HTR-8/SVneo (cell line): ENCODE measurements at places on chromosomes 7 and 10.

- no peak for DNase-seq
These were observed 30.8 kb downstream of the ZNF438 start for GRCh38 chr10:31000867-31001266.

DNA sequence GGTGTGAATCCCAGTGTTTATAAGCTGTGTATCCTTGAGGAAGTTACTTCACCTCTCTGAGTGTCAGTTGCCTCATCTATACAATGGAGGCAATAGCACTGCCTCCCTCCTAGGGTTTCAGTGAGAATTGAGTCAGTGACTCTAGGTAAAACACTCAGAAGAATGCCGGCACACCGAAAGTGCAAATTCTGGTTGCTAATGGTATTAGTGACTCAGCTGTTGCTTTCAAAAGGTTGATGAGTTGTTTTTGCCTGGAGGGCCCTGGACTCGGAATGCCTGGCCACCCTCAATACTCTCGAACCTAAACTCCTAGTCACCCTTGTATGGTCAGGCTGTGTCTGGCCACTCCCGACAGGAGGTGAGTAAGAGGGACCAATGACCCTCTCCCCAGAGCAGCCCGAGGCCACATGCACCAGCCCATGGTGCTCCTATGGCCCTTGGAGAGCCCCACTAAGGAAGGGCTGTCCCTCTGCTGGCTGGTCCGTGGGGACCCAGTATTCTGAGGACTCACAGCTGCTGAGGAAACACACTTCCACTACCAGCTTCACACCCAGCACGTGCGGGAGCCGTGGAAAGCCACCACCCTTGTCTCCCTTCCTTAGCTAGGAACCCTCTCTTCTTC lies 60.2 kb downstream of the CALML3 start:
- peak; percentile 67 for DNase-seq

- no peak for DNase-seq
These were observed 24.6 kb downstream of the ARHGAP22 start for GRCh38 chr10:48580236-48580635.

- DNase-seq: no peak
These were observed 104.8 kb downstream of the JAZF1 start for GRCh38 chr7:28075674-28076358.

GRCh38 chr10:61633665-61634064 lies 29.1 kb upstream of the CABCOCO1 start:
- no peak for DNase-seq

GRCh38 chr7:44072364-44073231 lies 7.2 kb upstream of the PGAM2 start:
- DNase-seq: peak; percentile 89

DNA sequence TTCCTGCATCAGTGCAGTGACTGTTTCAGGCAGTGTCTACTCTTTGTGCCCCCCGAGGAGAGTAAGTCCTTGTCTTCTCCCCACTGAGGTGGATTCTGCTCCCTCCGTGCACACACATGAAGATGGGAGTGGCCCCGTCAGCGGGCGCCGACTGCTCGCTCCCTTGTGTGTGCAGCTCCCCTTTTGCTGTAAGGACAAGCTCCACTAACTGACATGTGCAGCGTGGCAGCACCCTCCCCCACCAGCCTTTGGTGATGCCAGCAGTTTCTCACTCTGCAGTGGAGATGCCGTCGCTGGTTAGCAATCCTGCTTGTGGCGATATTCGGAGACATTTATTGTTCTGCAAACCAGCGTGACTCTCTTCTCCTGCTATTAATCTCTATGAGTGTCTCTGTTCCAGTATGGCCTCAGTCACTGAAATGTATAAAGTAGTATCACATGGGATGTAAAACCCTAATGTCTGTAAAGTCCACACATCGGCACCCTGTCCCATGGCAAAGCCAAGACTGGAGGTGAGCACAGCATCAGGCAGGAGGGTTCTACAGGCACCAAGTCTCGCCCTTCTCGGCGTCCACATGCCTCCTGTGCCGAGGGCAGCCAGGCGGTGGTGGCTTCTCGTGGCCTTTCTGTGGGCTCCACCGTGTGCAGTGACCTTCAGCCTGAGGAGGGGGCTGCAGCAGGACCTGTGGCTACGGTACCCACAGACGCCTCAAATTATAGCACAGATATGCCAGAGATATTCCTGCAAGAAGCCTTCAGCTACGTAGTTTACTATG lies 202.7 kb downstream of the EBF3 start:
- DNase-seq: no peak

DNA sequence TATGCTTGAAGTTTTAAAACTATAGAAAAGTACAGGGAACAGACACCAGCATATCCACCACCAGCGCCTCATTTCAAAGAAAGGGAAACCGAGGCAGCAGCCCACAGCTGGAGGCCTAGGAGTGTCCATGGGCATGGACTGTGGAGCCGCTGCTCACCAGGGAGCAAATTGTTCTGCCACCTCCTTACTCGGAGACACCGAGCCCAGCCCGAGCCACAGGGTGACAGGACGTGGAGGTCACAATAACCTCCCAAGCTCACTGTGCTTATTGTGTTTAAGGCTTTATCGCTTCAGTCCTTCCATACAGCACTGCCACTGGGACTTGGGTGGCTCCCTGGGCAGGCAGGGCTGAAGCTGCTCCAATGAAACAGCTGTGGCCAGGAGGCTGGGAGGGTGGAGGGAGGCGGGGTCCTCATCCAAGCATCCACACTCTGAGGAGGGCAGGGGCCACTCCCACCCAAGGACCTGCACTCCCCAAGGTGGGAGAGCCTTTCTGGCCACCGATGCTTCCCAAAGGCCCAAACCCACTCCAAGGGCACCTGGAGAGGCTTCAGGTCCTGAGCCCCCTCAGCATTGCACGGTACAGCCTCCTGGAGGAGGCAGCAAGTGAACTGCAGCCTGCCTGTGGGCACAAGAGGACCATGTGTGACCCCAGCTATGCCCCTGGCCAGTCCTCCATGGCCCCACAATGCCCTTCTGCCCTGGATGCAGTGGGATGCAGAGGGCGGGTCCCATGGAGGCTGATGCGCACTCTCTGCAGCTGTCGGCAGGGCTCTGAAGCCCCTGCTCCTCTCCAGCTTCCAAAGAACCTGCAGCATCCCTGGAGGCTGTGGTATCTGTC lies 38.7 kb upstream of the RET start:
- DNase-seq: no peak

- DNase-seq: no peak
These were observed 59.9 kb downstream of the CH25H start for GRCh38 chr10:89147256-89147655.

DNA sequence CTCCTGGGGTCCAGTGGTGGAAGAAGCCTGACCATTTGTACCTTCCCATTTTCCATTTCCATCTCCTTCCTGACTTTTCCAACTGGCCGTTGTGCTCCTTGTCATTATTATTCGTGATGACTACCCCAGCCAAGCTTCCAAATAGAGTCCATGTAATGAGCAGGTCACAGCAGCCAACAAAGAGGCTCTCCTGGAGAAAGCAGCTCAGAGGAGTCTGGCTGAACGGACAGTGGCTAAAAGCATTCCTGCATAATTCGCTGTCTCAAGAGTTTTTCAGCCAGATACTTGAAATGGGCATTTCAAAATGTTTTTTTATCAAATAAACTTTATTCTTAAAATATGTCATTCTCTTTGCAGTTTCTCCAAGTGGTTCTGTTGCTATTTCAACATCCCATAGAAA lies 458.6 kb downstream of the INHBA start:
- no peak for DNase-seq

DNA sequence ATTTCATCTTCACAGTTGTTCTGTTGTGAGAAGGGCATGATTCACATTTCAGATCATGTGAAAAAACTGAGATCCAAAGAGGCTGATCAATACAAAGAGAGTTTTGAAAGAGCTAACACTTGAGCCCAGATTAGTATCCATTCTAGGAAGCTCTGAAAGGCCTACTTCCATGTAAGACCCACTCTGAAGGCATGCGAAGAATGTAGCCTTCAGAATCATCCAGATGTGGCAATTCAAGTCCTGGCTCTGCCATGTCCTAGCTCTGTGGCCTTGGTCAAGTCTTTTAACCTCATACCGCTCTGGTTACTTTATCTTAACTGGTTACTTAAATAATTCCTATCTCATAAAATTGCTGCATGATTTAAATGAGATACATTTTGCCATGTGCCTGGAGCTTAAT lies 111.1 kb downstream of the FZD1 start:
- no peak for DNase-seq

- no peak for DNase-seq
These were observed 135.3 kb upstream of the COBL start for GRCh38 chr7:51451751-51452476.

GRCh38 chr7:47335557-47336471 lies 246.1 kb downstream of the TNS3 start:
- DNase-seq: no peak

DNA sequence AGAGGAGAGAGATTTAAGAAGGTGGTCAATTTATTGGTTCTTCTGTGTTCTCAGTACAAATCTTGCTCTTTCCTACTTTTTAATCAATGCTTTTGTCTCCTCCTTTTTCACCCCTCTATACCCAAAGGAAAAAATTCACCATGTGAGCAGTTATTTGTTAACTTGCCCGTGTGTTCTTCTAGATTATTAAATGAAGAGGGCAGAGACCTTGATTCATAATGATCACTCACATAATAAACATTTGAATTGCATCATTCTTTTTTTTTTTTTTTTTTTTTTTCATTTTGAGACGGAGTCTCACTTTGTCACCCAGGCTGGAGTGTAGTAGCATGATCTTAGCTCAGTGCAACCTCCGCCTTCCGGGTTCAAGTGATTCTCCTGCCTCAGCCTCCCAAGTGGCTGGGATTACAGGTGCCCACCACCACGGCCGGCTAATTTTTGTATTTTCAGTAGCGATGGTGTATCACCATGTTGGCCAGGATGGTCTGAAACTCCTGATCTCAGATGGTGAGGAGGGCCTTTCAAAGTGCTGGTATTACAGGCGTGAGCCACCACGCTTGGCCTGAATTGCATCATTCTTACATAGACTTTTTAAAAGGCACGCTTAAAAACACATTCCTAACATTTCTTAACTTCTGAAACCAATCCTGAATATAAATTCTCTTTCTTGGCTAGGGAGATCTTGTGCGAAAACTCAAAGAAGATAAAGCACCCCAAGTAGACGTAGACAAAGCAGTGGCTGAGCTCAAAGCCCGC lies 3.6 kb downstream of the GARS1 start:
- no peak for DNase-seq

GRCh38 chr7:48959676-48960075 lies 35.3 kb downstream of the CDC14C start:
- DNase-seq: no peak

DNA sequence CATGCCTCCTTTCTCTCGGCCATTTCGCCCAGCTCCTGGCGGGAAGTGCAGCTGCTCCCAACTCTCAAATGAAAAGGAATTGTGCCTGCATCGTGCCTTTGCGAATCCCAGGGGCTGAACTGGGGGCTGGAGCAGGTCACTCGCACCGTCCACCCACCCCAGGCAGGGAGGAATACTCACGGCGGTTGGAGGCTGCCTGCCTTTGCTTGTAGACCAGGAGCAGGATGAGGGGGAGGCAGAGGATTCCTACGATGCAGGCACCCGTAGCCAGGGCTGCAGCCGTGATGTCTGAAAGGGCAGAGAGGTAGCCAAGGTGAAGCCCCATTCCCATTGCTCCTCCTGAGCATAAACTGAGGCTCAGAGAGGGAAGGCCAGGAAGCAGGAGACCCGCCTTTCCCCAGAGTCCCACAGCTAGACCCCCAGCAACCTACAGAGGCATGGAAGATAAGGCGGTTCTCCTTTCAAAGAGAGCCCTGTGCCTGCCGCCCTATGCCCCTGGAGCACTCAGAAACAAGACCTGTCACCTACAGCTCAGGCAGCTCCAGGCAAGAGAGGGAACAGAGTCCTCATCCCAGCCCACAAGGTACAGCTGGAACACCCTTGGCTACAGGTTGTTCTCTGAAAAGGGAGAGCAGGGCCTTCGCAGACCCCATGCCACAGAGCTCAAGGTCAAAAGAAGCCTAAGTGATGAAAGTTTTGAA lies 18.0 kb downstream of the VSIR start:
- DNase-seq: no peak

DNA sequence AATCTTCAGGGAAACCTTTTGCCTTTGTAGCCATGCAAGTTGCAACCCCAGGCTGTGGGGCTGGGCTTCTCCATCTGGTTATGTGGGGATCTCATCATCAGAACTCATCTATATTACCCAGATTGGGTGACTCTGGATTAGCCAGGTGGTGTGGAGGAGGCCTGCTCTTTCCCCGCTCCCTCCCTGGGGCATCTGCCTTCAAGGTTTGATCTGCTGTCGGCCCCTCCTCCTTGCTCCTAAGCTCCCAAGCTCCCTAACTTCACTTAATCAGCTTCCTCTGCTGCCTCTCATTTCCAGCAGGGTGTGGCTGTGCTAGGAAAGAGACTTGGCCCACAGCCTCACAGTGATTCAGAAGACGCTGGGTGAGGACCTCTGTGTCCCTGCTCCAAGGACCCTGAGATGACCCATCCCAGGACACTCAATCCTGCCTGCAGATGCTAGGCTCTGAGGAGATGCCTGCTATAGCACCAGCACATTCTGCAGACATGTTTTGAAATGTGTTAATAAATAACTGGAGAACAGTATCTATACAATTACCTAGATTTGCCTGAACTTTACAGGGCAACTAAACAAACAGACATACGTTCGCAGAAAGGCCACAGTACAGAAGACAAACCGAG lies 392.1 kb upstream of the PODXL start:
- DNase-seq: no peak

- DNase-seq: no peak
These were observed 11.8 kb upstream of the IKZF1 start for GRCh38 chr7:50292763-50293162.

DNA sequence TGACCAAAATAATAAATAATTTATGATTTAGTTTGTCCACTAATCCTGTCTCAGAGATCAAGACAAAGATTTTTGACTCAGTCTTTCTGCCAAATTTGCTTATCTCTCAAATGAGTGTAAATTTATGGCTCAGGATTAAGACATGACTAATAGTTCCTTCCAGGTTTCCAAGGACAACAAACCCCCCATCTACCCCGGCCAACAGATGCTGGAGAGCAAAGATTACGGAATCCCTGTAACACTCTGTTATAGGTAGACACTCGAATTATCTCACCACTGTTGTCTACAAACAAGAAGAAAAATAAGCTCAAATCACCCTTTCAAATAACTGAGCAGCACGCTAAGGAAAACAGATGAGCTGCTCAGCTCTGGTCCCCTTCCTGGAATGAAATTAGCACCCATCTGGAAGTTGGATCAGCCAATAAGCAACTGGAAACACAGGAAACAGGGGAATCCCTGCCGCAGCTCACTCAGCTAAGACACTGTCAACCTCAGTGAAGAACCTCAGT lies 56.8 kb upstream of the SVIL start:
- peak; percentile 76 for DNase-seq

- no peak for DNase-seq
These were observed 777.5 kb upstream of the LRRTM3 start for GRCh38 chr10:66148312-66148711.
